Trophoblast cell (in vitro differentiated cells and primary cell): ENCODE measurements at places on chromosomes 13 and 19.

DNA sequence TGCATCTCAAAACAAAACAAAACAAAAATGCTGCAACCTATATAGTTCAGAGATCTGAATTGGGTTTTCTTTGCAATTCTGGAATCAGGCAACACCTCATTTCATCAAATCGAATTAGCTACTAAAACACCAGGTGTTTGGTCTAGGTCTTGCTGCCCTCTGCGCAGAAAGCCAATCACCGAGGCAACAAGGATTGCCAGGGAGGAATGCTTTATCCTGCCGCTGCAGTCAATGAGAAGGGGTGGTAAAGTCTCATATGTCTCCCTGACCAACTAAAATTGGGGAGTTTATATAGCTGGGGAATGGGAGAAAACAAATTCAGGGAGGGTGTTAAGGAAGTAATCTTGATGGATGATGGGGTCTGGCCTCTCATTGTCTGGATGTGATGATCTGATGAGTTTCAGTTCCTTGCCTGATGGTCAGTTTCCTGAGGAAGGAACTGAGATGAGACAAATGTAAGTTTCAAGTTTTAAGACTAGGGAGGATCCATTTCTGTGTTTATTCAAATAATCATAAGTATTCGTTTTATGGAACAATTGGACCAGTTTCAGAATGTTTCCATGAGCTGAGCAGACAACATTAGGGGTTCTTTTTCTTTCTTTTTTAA is 5.0 kb upstream of the YJU2 start:
- no peaks in the 10 kb centered on the region for H3K27me3 ChIP-seq
- H3K4me1 ChIP-seq = peaks cover 3% of the 10 kb centered on the region
- no peak overlapping the region for H3K27ac ChIP-seq

DNA sequence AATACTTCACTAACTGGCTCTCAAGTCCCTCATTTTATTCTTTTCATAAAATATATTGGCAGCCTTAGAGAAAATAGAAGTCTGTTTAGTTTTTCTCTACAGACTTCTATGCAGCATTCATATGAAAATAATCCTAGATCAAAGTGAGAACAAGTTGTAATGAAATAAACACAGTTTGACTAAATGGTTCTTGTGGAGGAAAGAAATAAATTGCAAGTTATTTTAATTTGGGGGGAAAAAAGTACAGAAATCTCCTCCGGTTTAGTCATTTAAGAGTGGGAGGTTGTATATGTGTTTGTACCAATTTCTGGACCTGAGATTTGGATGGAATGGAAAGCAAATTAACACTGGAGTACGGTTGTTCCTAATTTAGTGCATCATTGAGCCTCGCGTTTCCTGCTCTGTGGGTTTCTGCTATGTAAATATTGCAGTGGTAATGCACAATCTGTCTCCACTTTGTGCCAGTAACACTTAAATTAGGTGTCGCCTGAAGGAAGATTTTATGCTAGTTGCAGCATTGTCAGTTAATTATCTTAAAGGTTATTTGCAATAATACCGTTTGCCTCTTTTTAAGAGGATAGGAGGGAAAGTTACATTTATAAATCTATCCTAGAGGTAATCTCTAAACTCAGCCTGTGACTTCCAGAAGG is 100.2 kb downstream of the ZIC5 start:
- H3K36me3 ChIP-seq = no peaks in the 10 kb centered on the region
- no peak overlapping the region for H3K27ac ChIP-seq
- no peak for DNase-seq

GRCh38 chr13:27977476-27978300 is 8.6 kb upstream of the CDX2 start:
- H3K4me1 ChIP-seq = peaks cover 6% of the 10 kb centered on the region
- H3K4me3 ChIP-seq = peak overlapping the region; percentile 54
- no peak overlapping the region for H3K27ac ChIP-seq
- H3K27me3 ChIP-seq = peaks cover 89% of the 10 kb centered on the region
- no peak for DNase-seq

GRCh38 chr19:44072543-44073401 is 813 bp downstream of the ZNF284 start:
- H3K27ac ChIP-seq = no peak overlapping the region
- no peaks in the 10 kb centered on the region for H3K27me3 ChIP-seq
- DNase-seq = peak; percentile 0
- H3K4me3 ChIP-seq = peak overlapping the region; percentile 80
- H3K4me1 ChIP-seq = peaks cover 7% of the 10 kb centered on the region
- peaks cover 2% of the 10 kb centered on the region for H3K36me3 ChIP-seq

DNA sequence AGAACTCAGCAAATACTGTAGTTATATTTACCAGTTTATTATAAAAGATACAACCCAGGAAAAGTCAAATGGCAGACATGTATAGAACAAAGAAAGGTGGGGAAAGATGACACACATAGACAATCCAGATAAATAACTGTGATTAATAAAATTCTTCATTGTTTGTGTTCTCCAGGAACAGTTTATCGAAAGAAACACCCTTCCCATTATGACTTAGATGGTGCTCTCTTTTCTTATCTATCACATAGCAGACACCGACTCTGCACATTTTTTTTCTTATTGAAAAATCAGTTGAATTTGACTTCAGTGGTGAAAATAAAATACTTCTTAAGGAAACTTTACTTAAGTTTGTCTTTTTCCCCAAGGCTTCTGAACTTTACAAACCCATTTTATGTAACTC is 6.2 kb downstream of the ZNF708 start:
- H3K27me3 ChIP-seq = no peaks in the 10 kb centered on the region
- no peak overlapping the region for H3K27ac ChIP-seq
- H3K4me3 ChIP-seq = no peak overlapping the region
- peaks cover 10% of the 10 kb centered on the region for H3K4me1 ChIP-seq

- H3K4me3 ChIP-seq = no peak overlapping the region
- no peaks in the 10 kb centered on the region for H3K27me3 ChIP-seq
- no peak overlapping the region for H3K27ac ChIP-seq
- peak; percentile 90 for DNase-seq
- H3K4me1 ChIP-seq = no peaks in the 10 kb centered on the region
Measured at GRCh38 chr19:19570571-19570970, 32.5 kb downstream of the CILP2 start.

DNA sequence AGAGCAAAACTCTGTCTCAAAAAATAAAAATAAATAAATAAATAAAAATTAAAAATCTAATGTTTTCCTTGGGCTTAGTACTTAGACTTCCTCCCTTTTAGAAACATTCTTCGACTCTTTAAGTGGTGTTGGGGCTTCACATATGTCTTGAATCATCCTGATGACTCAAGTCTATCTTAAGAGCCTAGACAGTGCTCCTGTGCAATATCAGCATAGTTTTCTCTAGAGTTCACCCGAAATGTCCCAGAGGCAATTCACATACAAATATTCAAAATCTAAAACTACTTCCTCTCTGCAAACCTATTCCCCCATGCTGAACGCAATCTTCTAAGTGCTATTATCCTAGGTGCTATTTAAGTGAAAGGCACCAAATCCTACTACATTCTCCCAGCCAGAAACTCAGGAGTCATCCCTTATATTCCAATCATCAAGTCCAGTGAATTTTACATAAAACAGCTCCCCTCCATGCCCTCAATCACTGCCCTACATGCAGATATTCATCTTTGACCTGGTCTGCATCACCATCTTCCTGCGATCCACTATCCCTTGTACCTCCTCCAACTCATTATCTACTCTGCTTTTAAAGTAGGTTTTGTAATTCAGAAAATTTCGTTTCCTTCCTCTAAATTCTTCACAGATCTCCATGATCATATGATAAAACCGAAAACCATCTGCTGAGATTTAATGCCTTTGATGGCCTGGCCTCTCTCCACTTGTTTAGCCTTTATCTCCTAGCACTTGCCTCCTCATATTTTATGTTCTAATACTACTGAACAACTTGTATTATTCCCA is 102.7 kb downstream of the ELF1 start:
- H3K4me1 ChIP-seq = no peaks in the 10 kb centered on the region
- H3K27ac ChIP-seq = no peak overlapping the region
- no peak overlapping the region for H3K4me3 ChIP-seq
- DNase-seq = peak; percentile 83
- no peaks in the 10 kb centered on the region for H3K36me3 ChIP-seq
- no peaks in the 10 kb centered on the region for H3K27me3 ChIP-seq

DNA sequence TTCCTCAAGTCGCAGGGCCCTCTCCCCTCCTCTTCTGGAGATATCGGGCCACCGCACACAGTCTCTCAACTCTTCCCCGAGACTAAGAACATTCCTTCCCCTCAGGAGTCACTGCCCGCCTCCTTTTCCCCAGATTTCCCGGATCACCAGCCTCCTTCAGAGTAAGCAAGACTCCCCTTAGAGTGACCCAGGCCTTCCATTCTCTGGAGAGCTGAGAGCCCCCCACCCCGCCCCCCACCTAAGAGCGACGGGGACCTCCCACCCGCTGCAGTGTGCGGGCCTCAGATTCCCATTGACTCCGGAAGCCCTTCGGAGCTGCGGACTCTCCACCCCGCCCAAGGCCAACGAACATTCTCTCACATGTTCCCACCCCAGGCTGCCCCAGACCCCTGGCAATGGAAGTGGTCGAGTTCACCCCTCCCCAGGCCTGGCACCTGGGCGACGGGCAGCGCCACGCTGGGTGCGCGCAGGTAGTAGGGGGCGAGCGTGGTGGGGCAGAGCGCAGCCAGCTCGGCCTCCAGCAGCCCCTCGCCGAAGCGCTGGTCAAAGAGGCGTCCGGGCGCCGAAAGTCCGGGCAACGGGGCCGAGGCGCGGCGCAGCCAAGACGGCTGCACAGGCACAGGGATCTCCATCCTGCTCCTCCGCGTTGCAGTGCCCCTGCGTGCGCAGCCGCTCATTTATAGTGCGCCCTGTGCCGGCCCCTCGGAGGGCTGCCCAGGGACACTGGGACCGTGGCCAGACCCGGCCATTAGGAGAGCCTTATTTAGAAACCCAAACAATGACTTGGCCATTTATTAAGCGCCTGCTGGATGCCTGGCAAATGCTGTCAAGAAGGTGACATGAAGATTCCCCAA is at the start of gene HSPB6:
HSPB6 (minus strand) TSS at position 653 of the 854 bp plus-strand sequence; CDS start at position 632, 21 bp downstream.
- no peak within 1 kb of the TSS for H3K4me3 ChIP-seq
- H3K27me3 ChIP-seq = no peaks in the 10 kb centered on the region
- H3K4me1 ChIP-seq = peaks cover 29% of the 10 kb centered on the region
- H3K36me3 ChIP-seq = peaks cover 42% of the 10 kb centered on the region
- DNase-seq = no peak

DNA sequence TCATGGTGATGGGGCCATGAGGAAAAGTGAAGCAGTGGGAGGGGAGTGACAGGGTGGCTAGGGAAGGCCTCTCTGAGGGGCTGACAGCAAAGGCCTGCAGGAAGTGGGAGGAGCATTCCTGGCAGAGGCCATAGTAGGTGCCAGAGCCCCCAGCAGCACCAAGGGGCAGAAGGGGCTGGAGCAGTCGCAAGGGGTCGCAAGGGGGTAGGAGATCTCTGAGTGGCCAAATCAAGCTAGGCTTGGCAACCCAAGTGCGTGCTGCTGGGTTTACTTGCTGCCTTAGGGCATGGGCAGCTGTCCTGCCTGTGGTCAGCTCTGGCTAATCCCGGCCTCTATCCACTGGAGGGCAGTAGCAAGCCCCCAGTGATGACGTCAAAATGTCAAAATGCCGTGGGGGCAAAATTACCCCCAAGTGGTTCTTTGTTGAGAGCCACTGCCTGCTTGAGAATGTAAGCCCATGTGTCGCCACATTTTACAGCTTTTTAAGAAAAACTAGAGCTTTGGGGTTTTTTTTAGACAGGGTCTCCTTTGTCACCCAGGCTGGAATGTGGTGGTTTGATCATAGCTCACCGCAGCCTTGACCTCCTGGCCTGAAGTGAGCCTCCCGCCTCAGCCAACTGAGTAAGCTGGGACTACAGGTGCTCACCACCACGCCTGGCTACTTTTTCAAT is 11.8 kb downstream of the CCDC97 start:
- H3K4me3 ChIP-seq = no peak overlapping the region
- H3K27me3 ChIP-seq = no peaks in the 10 kb centered on the region
- H3K27ac ChIP-seq = peak overlapping the region; percentile 99
- peaks cover 59% of the 10 kb centered on the region for H3K4me1 ChIP-seq
- peaks cover 43% of the 10 kb centered on the region for H3K36me3 ChIP-seq

DNA sequence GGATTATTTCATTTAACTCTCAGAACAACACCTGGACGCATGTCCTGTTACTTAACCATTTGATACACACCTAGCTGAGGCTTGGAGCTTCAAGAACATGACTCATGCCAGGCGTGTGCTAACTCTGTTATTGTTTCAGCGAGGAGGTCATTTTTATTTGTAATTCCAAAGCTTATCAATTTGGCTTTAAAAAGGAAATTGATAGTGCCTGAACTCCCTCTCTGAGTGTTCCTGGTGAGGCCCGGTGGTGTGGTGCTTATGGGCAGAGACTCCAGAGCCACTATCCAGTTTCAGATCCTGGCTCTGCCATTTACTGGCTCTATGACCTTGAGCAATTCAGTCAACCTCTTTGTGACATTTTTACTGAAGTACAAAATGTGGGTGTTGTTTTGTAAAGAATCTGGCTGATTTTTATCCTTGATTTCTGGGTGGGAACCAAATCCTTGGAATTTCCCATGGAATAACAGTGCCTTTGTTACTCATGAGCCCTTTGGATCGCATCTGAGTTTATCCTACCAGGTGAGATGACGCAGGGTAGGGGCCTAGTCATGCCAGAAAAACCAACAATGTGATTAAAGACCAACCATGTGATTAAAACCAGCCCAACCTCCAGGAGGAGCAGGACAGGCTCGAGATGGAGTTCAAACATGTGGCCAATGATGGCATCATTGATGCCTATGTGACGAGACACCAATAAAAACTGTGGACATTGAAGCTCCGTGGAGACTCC is 198.8 kb downstream of the MYO16 start:
- H3K27me3 ChIP-seq = no peaks in the 10 kb centered on the region
- no peak for DNase-seq
- no peaks in the 10 kb centered on the region for H3K36me3 ChIP-seq
- H3K4me3 ChIP-seq = no peak overlapping the region
- H3K4me1 ChIP-seq = no peaks in the 10 kb centered on the region

DNA sequence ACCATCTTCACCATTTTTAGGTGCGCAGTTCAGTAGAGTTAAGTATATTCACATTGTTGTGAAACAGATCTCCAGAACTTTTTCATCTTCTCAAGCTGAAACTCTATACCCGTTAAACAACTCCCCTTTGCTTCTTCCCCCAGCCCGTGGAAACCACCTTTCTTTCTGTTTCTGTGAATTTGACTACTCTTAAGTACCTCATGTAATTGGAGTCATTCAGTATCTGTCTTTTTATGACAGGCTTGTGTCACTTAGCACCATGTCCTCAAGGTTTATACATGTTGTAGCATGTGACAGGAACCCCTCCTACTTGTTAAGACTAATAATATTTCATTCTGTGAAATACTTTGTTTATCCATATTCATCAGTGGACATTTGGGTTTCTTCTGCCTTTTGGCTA is 52.8 kb downstream of the TNFRSF19 start:
- H3K27me3 ChIP-seq = no peaks in the 10 kb centered on the region
- no peak for DNase-seq
- peaks cover 16% of the 10 kb centered on the region for H3K4me1 ChIP-seq
- no peak overlapping the region for H3K27ac ChIP-seq

- H3K27me3 ChIP-seq = no peaks in the 10 kb centered on the region
- peaks cover 47% of the 10 kb centered on the region for H3K4me1 ChIP-seq
- H3K4me3 ChIP-seq = no peak overlapping the region
- H3K36me3 ChIP-seq = peaks cover 6% of the 10 kb centered on the region
Measured at GRCh38 chr19:55251341-55252081, 7.3 kb downstream of the PPP6R1 start.
